ENCODE measurements at places on chromosomes 16 and 17.
A peak's percentile ranks its signal among the peaks of the same experiment; 100 is the strongest.

DNA sequence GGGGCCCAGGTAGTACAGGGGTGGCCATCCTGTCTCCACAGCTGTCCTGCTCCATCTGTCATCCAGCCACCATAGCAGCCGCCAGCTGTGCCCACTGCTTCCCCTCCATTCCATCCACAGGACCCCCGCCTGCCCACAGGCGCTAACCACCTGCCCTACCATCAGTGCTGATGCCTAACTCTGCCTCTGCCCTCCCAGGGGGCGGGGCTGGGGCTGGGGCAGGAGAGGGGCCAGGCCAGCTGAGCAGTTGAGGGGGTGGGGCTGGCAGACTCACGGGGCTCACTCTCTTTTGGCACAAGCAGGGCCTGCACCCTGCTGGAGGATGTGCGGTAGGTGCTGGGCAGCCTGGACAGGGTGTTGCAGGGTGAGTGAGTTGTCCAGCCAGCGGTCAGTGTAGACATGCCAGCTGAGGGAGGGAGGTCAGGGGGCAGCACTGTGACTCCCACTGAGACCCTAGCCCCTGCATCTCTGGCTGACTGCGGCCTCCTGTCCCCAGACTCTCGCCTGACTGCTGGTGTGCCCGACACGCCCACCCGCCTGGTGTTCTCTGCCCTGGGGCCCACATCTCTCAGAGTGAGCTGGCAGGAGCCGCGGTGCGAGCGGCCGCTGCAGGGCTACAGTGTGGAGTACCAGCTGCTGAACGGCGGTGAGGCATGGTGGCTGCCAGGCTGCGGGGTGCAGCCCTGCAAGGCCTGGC lies 9.6 kb downstream of the GALK1 start:
- DNase-seq = peak; percentile 65

- DNase-seq = peak; percentile 87
These were observed 119.0 kb downstream of the SNX29 start for GRCh38 chr16:12095275-12096156.

DNA sequence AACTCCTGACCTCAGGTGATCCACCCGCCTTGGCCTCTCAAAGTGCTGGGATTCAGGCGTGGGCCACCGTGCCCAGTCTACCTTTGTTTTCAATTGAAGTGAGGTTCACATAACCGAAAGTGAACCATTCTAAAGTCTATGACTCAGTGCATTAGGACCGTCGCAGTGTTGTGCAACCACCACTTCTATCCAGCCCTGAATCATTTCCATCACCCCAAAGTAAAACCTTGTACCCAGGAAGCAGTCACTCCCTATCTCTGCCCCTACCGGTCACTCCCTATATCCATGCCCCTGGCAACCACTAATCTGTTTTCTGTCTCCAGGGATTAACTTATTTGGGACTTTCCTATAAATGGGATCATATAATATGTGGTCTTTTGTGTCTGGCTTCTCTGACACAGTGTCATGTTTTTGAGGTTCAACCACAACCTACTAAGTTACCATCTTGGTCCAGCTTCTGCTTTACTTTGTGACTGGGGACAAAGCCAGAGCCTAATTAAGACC lies 28.3 kb upstream of the CDC42EP4 start:
- no peak for DNase-seq

DNA sequence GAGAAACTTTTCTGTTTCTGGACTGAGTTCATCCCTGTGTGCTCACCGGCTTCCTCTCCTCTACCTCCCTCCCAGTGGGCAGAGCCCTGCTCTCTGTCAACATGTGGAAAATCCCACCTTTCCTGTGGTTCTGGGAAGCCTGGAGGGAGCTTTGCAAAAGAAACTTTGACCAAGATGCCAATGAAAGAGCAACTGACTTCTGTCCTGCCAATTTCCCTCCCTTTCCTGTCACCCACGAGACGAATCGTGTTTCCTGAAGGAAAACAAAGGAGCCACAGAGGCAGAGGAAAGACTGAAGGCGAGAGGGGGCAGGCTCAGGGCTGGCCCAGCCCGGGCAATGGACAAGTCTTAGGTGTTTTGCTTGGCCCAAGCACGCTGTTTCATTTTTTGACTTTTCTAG lies 82.8 kb downstream of the PLCG2 start:
- no peak for DNase-seq

- DNase-seq = peak; percentile 77
These were observed 209.6 kb upstream of the CACNG5 start for GRCh38 chr17:66625311-66625767.

All from Karpas-422 (cell line).